ENCODE measurements at places on chromosomes 4 and X. TPM values are rescaled to one million over a fixed set of nuclear protein-coding genes. Genes with fewer than 3 reads are reported as not detected.

Gene LPAR4
- 2.7 TPM for total RNA-seq

Gene PNCK
- 0.41 TPM for total RNA-seq

Gene HTR2C
- 0.10 TPM for total RNA-seq

Gene PRSS12
- 0.77 TPM for total RNA-seq

Gene FAM9B
- not detected for total RNA-seq

Gene RAB9B
- 2.3 TPM for total RNA-seq

Gene SUPT20HL1
- total RNA-seq = not detected

Gene CCDC120
- total RNA-seq = 22.5 TPM

Gene ATOH1
- total RNA-seq = not detected
